ENCODE measurements at places on chromosomes 11 and 22.

DNA sequence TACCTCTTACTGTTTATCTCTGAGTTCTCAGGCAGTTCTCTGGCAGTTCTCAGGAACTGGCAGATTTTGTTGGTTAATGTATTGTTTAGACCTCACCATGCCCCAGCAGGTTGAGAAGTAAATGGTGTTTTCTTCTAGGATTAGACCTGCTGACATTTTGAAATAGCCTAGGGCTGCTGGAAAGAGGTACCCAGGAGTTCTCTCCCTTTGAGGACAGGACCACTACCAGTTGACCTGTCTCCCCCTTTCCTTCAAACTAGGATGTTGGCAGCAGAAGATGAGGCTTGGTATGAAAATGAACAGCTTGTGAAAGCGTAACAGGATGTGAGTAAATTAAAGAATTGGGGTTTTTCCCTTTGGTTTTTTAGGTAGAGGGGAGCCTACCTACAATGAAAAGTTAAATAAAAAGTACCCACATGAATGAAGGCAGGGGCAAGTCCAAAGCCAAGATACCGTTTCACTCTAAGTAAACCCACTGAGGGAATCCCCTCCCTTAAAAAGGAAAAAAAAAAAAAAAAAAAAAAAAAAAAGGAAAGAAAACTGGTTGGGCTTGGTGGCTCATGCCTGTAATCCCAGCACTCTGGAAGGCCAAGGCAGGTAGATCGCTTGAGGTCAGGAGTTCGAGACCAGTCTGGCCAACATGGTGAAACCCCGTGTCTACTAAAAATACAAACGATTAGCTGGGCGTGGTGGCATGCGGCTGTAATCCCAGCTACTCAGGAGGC is 96.2 kb downstream of the PDHX start:
- peak; percentile 81 for DNase-seq

DNA sequence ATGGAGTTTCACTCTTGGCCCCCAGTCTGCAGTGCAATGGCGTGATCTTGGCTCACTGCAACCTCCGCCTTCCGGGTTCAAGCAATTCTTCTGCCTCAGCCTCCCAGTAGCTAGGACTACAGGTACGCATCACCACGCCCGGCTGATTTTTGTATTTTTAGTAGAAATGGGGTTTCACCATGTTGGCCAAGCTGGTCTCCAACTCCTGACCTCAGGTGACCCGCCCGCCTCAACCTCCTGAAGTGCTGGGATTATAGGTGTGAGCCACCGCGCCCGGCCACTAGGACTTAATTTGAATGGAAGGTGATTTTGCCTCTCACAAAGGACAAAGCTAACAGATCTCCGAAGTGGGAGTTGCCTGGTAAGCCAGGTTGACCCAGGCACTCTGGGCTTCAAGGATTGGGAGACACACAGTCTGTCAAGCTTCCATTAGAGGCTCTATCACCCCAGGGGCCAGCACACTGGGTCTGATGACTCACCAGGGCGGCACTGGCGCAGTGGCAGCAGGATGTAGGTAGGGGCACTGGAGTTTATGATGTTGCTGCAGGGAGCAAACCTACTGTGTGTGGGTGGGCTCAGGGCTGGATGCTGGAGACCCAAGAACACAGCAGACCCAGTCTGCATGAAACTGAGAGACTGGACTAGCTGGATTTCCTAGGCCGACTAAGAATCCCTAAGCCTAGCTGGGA is 17.8 kb upstream of the KCTD14 start:
- no peak for DNase-seq

DNA sequence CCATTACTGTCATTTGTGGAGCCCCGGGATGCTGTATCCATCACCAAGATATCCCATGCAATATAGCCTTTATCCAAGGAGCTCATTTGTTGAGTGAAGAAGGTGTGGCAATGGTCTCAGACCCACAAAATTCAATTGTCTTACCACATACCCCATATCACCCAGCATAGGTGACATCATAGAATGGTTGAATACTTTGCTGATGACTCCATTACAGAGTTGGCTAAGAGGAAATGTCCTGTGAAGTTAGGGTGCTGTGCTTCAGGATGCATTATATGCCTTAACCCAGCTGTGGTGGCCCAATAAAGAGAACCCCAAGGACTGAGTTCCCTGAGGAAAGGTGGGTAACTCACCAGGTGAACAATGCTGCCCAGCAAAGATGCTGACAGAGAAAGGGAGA is 113.7 kb downstream of the EFCAB6 start:
- DNase-seq: no peak

DNA sequence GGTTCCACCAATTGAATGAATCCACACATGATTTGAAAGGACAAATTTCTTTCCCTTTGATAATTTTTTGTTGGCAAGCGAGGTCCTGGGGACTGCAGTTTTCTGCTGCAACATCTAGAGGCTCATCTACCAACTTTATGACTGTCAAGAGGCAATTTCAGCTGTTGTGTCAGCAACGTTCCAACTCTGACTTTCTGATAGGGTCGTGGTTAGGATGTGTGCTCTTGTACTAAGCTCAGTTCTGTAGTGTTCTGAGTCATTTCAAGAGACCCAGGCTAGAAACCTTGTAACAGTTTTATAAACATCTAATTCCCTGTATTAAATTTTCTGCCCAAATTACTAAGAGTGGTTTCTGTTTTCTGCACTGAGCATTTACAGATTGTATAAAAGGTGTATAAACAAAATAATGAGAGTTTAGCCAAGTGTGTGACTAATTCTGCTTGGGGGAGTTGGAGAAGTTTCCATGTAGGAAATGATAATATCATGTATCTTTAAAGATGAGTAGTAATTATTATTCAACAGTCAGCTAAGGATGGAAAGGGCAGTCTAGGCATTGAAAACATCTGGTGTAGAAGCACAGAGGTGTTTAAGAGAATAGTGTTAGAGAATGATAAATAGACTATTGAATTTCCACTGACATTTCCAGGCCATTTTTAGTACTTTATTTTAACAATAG is 72.2 kb downstream of the RBMXL2 start:
- DNase-seq: no peak

GRCh38 chr22:17946662-17947367 is 77.5 kb downstream of the MICAL3 start:
- no peak for DNase-seq

DNA sequence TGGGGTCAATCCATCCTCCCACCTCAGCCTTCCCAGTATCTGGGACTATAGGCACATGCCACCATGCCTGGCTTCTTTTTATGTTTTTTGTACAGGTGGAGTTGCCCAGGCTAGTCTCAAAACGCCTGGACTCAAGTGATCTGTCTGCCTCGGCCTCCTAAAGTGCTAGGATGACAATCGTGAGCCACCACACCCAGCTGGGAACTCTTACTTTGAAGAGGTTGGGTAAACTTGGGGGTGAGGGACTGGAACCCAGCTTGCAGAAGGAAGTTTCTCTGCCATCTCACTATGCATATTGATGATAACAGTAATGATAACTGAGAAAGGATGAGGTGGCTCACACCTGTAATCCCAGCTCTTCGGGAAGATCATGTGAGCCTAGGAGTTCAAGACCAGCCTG is 35.9 kb downstream of the ACO2 start:
- DNase-seq: no peak

- no peak for DNase-seq
Measured at GRCh38 chr11:134413043-134413825, 1.2 kb upstream of the B3GAT1 start.

DNA sequence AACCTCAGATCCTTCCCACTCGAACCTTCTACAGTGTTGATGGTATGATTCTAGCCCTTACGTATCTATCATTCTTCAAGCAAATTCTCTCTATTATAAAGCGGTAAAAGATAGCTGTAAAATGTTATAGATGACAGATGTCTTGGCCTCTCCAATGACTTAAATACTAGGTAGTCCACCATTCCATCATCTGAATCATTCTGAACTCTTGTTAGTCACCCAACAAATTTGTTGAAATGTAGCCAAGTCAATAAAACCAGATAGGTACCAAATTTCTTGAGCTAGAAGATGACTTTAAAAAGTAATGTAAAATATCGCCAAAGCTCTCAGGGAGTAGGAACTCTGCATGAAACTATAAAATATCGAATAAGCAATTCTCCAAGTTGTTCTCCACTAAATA is 32.6 kb upstream of the PICALM start:
- no peak for DNase-seq

GRCh38 chr11:16986434-16987204 is 27.6 kb downstream of the PLEKHA7 start:
- DNase-seq: peak; percentile 69

GRCh38 chr11:17008099-17008498 is 6.1 kb downstream of the PLEKHA7 start:
- no peak for DNase-seq

DNA sequence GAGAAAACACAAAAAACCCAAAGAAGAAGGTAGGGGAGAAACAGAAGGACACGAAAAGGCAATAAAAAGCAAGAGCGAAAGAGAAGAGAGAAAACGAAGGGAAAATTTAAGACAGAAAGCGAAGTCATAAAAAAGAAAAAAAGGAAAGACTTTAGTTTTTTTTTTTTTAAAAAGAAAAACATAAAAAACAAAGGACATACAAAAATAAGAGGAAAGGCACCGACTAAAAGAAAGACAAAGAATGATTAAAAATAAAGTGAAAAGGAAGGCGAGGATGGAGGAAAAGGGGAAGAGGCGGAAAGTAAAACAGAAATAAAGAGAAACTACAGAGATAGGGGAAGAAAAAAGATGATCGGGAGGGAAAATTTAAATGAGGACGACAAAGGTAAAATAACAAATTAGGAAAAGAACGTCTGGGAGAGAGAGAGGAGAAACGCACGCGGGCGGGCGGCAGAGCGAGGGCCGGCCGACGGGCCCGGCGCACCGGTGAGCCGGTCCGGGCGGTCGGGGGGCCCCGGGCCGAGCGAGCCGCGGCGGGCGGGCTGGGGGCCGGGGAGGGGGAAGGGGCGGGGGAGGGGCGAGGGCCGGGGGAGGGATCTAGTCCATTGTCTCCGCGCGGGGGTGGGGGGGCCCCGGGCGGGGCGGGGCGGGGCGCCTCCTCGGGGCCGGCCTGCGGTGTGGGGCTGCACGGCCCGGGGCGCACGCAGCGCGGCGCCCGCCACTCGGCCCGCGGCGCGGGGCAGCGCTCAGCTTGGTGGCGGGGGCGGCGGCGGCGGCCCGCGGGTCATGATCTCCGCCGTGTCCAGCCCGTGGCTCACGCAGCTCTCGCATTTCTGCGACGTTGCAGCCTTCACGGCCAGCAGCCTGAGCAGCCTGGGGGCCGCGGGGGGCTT is at the start of gene TBX1:
Gene TBX1, plus strand, starts transcription at position 721 of the 893 bp plus-strand sequence. Its CDS starts 66 bp downstream, at position 787.
- DNase-seq: no peak

DNA sequence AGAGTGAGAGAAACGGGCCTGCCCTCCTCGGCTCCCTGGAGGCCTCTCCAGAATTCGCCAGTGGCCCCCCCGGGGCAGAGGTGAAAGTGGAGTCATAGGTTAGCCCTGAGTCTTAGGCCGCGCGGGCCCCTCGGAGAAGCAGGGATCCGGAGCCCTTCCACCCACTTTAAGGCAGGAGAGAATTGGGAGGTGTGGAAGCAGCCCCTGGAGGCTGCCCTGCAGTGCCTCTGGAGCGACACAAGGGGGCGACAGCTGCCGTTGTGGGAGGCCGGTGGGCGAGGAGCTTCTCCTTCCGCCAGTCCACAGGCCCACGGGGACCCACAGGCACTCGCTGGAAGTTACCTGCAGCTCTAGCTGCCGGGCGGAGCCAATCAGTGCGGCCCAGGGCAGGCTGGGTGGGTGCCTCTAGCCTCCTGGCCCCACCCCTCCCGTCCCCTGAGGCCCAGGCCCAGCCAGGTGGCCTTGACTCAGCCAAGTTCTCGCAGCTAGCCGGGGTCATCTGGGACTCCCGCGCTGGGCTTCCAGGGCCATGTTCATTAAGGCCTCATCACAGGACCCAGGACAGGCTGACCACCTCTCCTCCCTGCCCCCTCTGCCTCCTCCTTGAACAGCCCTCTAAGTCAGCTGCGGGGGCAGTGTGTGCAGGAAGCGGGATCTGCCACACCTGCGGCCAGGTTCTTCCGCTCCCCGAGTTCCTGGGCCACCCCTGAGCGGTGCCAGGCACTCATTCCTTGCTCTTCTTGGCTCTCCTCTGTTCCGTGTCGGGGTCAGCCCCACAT is 5.0 kb downstream of the DGKZ start:
- peak; percentile 89 for DNase-seq

- DNase-seq: no peak
Measured at GRCh38 chr11:104402812-104403521, 239.0 kb upstream of the PDGFD start.

DNA sequence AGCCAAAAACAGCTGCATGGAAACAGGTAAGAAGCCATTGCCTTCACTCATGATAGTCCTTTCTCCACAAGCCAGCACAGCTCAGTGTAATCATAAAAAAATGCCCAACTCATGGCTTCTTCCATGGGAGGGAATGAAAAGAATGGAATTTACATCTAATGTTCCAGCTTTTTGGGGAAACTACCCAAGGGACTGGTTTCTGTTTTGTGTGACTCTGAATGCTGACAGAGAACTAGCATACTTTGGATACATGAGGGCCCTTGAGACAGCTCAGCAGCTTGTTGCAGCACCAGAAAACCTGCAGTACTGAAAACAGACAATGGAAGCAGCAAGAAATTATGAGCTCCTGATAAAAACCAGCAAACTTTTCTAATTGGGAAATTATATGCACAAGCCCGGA is 24.2 kb upstream of the HORMAD2 start:
- DNase-seq: no peak

- DNase-seq: no peak
Measured at GRCh38 chr22:36727110-36727509, 23.6 kb upstream of the CACNG2 start.

- DNase-seq: no peak
Measured at GRCh38 chr22:38257650-38258250, 15.1 kb downstream of the TMEM184B start.

DNA sequence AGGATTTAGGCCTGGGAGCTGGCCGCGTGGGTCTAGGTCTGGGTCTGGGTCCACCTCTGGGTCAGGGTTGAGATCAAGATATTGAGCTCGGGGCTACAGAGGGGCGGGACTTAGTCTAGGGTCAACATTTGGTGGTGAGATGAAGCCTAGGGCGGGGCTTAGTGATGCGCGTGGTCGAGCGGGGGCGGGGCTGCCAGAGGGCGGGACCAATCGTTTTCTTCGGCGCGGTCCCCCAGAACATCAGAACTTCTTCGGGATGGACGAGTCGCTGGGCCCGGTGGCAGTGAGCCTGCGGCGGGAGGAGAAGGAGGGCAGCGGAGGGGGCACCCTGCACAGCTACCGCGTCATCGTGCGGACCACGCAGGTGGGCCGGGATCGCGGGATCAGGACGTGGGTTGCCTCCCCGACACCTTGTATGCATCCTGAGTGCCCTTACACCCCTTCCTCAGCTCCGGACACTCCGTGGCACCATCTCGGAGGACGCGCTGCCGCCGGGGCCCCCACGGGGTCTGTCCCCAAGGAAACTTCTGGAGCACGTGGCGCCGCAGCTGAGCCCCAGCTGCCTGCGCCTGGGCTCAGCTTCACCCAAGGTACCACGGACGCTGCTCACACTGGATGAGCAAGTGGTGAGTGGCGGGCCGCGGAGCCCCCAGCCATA is 4.2 kb downstream of the SIPA1 start:
- DNase-seq: no peak

DNA sequence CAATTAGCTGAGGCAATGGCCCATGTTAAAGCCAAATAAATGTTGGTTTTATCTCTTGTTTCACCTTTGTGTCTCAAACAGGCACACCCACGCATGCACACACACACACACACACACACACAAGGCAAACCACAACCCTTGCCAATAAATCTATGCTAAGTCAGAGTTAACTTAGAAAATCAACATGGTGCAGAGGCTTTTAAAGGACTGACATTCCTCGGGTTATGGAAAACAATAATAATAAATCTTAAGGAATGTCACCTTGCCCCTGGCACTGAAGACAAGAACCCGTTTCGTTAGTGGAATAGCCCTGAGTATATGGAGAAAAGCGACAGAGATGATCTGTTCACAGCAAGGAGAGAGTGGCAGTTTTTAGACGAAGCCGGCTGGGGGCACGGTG is 326.3 kb downstream of the NTM start:
- DNase-seq: no peak

- no peak for DNase-seq
Measured at GRCh38 chr11:14312736-14313438, 46.1 kb downstream of the RRAS2 start.

All from CD4-positive, alpha-beta T cell treated with Interleukin-17A for 1 hour (primary cell).